ENCODE measurements at places on chromosomes 13 and 19.

- no peak for DNase-seq
These were observed 46.9 kb downstream of the ITGBL1 start for GRCh38 chr13:101499406-101499805.

DNA sequence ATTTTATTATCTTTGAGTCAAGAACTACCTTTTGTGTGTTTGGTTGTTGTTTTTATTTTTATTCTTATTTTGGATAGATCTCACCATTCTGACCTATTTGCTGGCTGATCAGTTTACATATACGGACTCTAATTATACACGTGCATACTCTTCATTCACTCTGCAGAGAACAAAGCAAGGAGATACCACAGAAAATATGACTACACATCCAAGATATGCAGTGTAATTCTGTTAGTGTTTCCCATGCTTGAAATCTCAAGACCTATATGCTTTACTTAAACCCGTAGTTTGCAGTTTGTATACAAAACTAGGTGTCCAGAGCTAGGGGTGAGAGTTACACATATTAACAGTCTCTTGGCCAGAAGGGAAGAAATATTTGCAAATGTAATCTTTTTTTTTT, 205.5 kb downstream of the DCLK1 start:
- DNase-seq: no peak

DNA sequence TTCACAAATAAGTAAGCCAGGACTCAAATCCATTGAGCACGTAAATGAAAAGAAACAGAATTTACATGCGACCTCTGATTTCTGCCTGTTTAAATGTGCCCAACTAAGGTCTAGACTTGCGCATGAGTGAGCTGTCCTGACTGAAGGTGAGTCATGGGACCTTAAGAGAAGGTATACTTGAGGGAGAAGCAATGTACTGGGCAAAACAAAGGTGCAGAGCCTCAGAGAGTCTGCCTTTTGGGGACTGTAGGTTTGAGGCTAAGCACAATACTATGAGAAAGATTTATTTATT, 45.8 kb downstream of the UFM1 start:
- DNase-seq: no peak

DNA sequence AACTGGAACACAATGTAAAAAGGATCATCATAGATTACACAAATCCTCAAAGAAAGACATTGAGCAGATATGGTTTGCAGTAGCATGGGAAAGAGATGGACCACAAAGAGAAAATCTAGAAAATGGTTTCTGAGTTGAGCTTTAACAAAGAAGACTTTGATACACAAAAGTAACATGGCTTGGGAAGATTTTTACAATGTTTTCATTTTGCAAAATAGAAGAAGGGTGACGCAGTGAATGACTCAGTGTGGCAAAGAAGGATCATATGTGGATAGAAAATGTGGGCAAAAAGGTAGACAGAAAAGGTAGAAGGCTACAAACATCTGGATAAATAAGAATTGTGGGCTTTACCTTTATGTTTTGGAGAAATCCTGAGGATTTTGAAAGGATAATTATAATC, 1220.5 kb downstream of the PCDH17 start:
- no peak for DNase-seq

DNA sequence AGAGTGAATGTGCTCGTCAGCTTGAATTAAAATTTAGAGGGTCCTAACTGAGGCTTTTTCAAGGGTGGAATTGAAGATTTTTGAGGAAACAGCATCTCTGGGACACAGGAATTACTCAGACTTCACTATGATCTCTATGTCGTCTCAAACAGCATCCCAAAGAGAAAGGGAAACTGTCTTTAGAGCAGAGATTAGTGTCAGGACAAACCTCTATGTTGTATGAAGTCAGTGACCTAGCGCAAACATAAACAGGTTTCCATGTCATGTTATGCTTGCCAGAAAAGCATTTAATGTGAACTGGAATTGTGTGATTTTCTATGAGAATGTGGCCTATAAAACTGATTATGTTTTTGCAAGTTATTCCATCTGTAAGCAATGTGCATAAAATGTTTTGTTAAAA, 573.7 kb downstream of the GPC6 start:
- DNase-seq: no peak

All from breast epithelium (tissue), 4 donors.